NCI-H774 (cell line): ENCODE measurements at places on chromosomes 2 and 18.

DNA sequence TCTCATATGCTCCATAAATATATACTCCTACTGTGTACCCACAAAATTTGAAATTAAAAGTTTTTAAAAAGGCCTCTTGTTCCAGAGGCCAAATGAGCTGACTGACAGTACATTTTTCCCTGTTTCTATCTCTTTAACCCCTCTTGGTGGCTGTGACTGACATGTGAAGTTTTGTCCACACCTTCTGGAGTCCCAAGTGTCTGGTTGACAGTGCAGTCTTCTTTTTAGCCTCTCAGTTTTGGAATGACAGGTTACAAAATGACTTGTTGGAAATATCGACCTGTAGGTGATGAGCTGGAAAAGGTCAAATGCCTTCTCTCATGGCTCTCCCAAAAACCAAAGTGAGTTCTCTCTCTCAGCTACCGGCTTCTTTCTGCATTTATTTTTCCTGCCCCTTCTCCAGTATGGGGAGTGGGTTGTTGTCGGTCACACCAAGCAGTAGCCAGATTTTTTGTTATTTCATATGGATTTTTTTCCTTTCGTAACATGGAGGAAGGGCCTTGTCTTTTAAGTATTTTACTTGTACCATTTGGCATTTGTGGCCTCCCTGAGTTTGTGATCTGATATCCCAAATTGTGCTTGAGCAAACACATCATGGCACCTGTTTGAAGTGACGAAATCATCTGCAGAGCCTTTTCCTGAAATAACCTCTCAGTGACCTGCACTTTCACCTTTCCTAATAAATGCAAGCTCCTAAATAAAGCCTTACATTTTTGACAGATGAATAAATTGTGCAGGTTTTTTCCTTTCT, 143.9 kb downstream of the ESCO1 start:
- no peak for DNase-seq

DNA sequence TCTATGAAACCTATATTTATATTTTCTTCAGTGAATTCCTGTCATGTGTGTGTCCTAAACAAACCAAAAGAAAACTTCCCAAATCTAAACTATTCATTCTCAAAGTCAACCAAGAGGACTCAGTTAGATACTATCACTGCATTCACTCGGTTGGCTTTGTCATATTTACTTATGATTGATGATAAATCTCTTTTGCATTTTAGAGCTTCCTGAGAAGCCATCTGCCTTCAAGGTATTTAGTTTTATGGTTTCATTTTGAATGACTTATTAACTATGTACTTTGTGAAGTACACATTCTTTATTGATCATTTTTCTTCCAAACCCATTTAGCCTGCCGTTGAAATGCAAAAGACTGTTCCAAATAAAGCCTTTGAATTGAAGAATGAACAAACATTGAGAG, 36.2 kb downstream of the ANKRD30B start:
- DNase-seq: no peak

- no peak for DNase-seq
Measured at GRCh38 chr18:79680100-79680879, 687 bp downstream of the CTDP1 start.

DNA sequence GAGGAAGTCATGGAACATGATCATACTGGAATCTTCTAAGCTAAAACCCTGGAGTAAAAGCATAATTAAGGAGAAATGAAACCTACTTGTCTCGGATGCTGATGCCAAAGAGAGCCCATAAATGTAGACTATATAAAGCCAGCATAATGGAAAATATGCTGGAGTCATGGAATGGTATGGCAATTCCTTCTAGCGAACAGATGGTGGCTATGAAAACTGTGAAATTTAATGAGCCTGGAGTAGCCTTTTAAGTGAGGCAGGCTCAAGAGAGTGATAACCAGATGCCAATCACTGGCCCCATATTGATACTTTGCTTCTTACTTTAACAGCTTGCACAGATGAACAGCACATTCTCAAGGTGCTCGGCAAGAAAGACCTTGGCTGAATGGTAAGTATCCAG, 206.3 kb downstream of the PID1 start:
- no peak for DNase-seq

DNA sequence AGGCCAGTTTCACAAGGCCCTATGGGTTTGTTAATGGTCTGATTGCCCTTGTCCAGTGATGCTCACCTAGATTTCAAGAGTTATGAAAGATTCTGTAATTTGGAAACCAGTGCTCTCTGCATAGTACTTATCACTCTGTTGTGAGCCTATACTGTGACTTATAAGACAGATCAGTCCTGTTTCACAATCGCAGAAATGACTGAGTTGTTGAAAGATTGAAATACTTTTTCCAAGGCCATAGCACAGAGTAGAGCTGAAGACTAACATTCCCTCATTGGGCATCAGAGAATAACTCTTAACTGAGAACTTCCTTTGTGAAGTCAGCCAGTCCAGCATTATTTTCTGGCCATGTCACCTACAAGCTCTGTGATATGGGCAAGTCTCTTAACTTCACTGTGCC, 44.0 kb downstream of the CCDC85A start:
- DNase-seq: no peak

- DNase-seq: no peak
Measured at GRCh38 chr2:17059458-17059857, 393.8 kb upstream of the CYRIA start.

DNA sequence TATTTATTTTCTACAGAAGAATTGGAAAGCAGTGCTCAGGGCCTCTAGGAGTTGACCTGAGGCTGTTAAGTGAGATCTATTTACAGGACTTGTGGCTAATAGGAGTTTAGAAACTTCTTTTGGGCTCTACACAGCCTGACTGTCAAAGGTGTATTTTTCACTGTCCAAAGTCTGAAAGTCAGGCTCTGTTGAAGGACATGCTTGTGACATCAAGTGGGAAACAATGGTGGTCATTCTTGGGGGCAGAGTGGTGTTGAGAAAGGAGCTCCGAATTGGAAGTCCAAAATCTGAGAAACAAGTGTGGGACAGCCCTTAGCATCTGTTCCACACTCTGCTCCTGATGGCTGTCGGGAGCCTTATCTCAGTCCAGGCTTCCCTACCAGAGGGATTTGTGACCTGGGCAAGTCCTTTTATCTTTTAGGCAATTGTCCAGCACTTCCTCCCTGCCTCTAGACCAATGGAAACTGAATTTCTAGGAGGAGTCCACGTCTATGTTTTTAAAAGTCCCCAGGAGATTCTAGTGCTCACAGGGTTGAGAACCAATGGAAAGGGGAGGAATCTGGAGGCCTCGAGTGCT, 76.4 kb downstream of the LIPG start:
- DNase-seq: no peak

DNA sequence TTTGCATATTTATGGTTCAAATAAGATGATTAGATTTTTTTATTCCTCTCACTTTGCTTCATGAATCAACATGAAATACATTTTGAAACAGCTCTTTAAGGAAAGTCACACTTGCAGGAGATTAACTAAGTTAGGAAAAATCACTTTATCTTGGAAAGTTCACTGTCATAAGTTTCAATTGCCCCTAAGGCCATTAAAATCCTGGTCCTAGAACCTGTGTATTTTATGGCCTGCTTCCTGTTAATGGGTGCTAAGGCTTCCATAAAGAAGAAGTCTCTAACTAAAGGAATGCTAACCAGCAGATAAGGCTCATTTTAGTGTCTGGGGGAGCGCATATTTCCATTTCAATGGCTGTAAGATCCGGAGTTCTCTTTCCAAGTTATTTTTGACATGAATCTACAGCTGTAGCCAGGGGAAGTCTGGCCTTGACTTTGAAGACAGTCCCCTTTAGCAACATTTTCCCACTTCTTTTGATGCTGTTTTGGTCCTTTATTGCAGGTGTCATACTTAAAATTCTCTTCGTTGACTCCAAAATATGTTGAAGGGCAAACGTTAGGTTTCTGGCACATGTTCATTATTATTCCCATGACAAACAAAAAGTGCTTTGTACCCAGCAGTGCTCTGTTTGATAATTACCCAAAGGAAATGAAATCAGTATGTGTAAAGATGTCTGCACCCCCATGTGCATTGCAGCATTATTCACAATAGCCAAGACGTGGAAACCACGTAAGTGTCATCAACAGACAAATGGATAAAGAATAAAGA, 34.4 kb upstream of the SH3BP4 start:
- DNase-seq: no peak

GRCh38 chr18:36411745-36412168, 114.2 kb downstream of the FHOD3 start:
- DNase-seq: no peak

- DNase-seq: no peak
Measured at GRCh38 chr18:56443166-56443907, 195.1 kb downstream of the TXNL1 start.

DNA sequence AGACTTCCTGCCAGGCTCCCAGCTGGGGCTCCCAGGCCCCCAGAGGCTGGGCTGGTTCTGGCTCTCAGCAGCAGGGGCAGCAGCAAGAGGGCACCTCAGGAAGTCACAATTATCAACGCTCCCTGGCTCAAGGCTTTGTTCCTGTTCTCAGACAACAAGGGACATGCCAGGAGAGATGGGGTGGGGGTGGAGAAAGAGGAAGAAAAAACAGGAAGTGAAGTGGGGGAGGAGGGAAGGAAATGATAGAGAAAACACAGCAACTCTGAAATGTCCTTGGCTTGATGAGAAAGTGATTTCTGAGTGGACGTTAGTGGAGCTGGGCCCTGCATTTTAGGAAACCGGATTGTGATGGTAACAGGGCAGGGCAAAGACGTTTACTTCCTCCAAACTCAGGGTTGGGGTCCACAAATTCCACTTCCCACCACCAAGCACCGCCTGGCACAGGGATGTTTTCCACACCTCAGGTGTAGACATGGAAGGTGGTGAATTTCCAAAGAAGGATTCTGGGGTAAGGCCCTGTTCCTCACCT, 40.4 kb downstream of the CYRIA start:
- DNase-seq: no peak

GRCh38 chr2:237673130-237674001, 46.0 kb downstream of the LRRFIP1 start:
- DNase-seq: peak; percentile 59

- DNase-seq: no peak
Measured at GRCh38 chr18:54284981-54285785, 15.9 kb downstream of the POLI start.

DNA sequence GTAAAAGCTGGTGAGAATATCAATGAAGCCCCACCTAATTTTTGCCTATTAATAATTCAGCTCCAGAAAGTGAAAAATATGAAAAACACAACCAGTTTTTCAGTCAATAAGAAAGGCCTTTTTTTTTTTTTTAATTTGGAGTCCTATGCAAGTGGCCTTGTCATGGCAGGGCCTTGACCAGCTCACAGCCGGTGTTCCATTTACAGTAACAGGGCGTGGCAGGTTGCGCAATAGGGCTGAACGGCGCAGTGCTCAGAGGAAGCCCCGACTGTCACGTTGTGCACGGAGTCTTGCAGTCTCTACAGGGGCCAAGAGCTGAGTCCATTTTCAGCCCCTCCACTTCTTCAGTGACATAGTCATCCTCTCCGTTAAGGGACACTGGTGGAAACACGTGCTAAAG, 184.1 kb upstream of the FN1 start:
- peak; percentile 54 for DNase-seq
